T follicular helper cell (primary cell): ENCODE measurements at places on chromosomes 7 and 10.

GRCh38 chr7:159280008-159280407, 135.3 kb upstream of the VIPR2 start:
- no peak for DNase-seq

DNA sequence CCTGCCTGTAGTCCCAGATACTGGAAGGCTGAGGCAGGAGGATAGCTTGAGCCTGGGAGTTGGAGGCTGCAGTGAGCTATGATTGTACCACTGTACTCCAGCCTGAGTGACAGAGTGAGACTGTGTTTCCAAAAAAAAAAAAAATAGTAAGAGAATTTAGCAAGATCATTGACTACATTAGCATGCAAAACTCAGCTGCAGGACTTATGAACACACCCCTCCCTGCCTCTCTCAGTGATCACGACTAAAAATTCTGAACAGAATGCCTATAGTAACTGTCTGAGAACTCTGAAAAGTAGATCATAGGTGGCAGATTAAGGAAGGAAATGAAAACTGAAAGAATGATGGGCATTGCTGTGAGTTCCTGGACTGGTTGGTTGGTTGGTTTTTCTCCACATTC, 50.5 kb downstream of the MYL10 start:
- no peak for DNase-seq

DNA sequence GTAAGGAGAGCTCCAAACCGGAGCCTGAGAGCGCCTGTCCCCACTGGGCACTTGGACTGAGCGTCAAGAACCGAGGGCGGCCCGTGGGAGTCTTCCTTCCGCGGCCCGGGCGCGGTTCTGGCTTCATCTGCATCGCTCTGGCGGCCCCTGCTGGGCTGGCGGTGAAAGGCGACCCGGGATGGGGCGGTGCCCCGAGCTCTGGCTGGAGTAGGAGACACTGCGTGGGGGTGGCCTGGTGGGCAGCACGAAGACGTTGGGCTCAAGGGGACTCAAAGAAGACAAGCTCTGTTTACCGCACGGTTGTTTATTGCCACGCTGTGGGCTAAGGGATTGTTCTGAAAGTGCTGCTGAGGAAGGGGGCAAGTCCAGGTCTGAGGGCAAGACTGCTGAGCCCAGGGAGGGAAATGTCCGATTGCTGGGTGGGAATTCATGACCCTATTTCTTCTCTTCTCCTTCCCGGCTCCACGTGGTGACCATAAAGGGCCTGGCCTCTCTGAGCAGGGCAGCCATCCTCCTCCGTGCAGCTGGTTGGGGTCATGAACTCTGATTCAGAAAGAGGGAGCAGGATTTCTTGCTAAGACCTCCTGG, 29.8 kb downstream of the PLAU start:
- peak; percentile 69 for DNase-seq

DNA sequence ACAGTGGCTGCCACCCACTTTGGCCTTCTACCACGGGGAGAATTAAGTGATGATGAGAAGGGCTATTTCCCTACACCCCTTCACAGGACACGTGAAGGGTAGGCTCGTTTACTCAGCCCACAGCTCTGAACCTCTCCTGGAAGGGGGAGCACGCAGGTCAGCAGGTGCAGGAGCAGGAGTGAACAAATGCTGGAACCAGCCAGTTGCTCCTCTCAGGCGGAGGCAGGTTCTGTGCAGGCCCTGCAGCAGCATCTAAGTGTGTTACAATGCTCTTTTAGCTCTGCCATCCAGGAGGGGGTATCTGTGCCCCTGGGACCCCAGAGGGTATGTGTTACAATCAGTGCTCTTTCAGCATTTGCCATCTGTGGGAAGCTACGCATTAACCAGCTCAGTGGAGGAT, 61.2 kb downstream of the AHR start:
- no peak for DNase-seq

GRCh38 chr7:130966246-130967009, 232.4 kb upstream of the KLF14 start:
- no peak for DNase-seq

GRCh38 chr10:5094265-5095205, at the start of gene AKR1C3:
Gene AKR1C3, plus strand, starts transcription at chr10:5094414. Its CDS starts 31 bp downstream, at chr10:5094445.
- DNase-seq = no peak

DNA sequence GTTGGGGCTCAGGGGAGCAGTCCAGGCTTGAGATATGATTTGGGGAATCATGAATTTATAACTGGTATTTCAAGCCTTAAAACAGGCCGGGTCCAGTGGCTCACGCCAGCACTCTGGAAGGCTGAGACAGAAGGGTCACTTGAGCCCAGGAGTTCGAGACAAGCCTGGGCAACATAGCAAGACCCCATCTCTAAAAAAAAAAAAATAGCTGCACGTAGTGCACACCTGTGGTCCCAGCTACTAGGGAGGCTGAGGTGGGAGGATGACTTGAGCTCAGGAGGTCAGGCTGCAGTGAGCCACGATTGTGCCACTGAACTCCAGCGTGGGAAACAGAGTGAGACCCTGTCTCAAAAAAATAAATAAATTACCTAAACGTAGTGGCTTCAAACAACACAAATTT, 81.7 kb upstream of the GTF2I start:
- no peak for DNase-seq

- DNase-seq = no peak
Observed at GRCh38 chr10:35079763-35080162, 10.4 kb downstream of the CUL2 start.

DNA sequence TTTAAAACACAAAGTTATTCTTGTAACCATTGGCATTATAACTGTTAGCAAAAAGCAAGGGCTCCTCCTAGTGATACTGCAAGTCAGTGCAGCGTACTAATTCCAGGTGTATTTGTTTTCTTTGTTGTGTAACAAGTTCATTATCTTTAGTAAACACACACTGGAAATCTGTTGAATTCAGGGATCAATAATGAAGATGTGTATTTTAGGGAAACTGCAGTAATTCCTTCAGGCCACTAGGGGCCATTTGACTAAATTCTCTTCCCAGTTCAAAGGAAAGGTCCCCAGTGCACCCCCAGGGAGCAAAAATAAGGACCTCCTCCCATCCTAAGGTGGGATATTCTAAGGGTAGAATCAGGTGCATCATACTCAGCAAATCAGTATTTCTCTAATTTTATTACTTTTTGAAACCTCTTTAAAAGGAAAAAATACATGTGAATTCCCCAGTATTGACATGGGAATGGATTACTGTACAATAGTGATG, 158.6 kb upstream of the LYZL1 start:
- DNase-seq = no peak

GRCh38 chr10:51266496-51266895, 192.2 kb downstream of the PRKG1 start:
- no peak for DNase-seq
